ENCODE measurements at places on chromosomes 1 and 21. TPM values are rescaled to one million over a fixed set of nuclear protein-coding genes. Genes with fewer than 3 reads are reported as not detected.

DNA sequence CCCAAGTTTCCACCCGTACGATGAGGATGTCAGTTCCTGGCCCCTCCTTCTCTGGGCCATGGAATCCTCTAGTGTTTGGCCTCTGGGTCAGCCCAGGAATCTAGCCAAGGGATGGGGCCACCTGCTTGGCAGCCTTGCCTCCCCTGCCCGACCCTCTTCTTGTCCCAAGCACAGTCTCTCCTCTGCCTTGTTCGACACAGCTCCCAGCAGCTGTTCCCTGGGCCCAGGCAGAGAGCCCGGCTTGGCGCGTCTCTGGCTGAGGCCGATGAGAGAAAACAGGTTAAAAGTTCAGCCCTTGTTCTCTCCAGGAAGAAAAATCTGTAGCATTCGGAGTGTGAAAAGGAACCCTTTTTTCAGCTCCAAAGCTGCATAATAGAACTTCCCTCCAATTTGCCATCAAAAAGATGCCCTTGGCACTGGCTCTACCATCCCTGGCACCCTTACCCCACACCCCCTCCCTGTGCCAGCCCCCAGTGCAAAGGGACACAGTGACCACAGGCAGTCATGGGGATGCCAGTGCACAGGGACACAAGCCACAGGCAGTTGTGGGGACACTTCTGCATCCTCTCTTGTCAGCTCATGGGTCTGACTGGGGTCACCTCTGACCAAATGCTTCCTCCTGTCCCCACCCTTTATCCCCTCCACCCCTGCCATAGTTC is 68.4 kb downstream of the EPHB2 start:
- no peak for DNase-seq

- DNase-seq, result peak; percentile 8
These were observed 566.1 kb downstream of the PTPRU start for GRCh38 chr1:29802181-29803068.

DNA sequence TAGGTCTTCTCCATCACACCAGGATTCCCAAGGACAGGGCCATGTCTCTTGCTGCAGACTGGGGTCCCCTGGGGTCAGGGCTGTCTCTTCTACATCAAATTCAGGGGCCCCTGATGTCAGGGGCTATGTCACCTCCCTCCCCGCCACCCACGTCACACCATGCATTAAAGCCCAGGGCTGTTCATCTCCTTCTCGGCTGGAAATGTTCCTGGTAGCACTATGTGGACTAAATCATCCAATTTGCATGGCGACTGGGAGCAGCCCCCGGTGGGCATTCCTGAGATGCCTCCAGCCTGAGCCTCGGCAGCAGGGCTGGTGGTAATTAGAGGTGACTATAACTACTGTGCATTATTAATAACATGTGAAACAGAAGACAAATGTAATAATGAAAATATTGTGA is 151.7 kb upstream of the HMGB4 start:
- DNase-seq, result no peak

DNA sequence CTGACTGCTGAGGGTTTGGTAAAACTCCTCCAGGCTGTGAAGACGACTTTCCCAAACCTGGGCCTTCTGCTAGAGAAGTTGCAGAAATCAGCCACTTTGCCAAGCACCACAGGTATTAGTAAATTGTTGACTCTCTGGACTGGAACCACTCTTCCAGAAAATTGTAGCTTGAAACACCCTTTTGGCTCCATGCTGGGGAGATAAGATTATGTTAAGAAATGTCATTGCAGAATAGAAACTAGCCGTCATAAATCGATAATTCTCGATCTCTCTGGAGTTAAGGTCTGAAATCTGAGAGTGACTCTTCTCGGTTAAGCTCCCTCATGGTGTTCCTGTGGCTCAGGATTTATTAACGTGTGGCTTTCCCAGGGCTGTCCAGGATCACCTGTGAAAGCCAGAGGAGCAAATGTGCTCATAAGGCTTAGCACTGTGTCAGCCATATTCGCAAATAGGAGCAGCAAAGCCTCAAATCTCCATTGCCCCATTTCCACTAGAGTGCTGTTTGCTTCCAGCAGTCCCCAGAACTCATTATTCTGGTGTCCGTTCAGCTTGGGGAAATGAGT is 54.6 kb downstream of the ZBTB40 start:
- DNase-seq, result no peak

GRCh38 chr1:109919303-109919702 is 8.7 kb downstream of the CSF1 start:
- DNase-seq, result no peak

DNA sequence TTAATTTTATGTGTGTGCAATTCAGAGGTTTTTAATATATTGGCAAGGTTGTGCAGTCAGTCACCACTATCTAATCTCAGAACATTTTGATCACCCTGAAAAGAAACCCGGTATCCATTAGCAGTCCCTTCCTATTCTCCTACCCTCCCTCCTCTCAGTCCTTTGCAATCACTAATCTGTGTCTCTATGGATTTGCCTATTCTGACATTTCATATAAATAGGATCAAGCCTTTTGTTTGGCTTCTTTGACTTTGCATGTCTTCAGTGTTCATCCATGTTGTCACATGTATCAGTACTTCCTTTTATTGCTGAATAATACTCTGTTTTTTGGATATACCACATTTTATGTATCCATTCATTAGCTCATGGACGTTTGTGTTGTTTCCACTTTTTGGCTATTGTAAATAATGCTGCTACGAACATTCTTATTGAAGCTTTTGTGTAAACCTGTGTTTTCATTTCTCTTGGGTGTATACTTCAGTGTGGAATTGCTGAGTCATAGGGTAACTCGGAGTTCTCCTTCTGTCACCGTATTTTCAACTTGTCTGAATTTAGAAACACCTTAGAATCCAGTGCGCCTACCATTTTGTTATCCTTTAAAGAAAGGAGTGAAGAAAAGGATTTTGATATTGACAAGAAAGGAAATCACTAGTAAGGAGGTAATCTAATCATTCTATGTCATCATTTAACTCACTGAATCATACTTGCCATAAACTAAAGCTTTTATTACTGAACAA is 3.4 kb downstream of the CEP85 start:
- DNase-seq, result no peak

- DNase-seq, result no peak
These were observed 115.7 kb upstream of the HIVEP3 start for GRCh38 chr1:42034426-42034825.

GRCh38 chr1:160636076-160636475 is 10.8 kb downstream of the SLAMF1 start:
- DNase-seq, result no peak

DNA sequence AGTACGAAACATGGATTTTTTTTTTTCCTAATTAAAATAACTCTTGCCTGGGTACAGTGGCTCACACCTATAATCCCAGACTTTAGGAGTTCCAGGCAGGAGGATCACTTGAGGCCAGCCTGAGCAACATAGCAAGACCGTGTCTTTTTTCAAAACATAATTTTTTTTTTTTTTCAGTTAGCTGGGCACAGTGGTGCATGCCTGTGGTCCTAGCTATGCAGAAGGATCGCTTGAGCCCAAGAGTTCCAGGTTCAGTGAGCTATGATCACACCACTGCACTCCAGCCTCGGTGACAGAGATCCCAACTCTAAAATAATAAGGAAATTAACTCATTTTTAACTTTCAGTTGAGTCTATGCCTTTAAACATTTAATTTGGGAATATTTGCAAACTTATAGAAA is 170.1 kb downstream of the NEK7 start:
- DNase-seq, result no peak

GRCh38 chr1:237084341-237085077 is 42.5 kb downstream of the RYR2 start:
- no peak for DNase-seq

DNA sequence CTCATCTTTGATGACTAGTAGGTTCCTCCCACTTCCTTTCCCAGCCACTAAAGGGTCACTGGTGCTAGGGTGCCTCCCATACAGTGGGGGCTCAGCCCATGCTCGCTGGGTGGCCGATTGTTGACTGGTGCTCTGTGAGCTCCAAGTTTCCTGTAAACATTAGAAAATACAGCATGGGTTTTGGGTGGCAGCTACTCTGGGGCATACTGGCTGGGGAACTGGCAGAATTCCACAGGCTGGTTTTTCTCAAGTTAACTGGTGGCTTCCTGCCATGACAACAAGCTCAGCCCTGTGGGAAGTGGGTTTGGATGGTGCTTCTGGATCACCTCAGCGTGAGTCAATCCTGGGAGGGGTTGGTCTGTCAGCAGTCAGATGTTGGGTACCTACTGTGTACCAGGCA is 28.7 kb upstream of the CRNN start:
- no peak for DNase-seq

GRCh38 chr1:119816407-119816806 is 5.1 kb upstream of the REG4 start:
- peak; percentile 76 for DNase-seq

- DNase-seq, result no peak
These were observed 494 bp downstream of the UBE2J2 start for GRCh38 chr1:1273209-1273511.

DNA sequence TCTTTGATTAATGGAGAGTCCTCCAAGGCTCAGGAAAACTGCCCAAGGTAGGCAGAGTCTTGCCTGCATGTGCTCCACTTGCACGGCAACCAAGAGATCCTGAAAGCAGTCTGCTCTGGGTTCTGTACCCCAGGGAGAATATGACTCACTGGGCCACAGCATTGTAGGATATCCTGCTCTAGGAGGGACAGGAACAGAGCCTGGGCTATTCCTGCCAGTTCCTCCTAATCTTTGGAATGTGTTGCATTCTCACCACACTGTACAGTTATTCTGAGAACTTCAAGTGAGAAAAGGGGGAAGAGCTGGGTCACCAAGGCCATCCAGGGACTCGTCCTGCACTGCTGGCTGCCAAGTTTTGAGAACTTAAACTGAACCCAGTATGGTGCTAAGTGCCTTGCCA is 278.5 kb downstream of the MATN1 start:
- DNase-seq, result no peak

GRCh38 chr1:246425139-246425794 is 81.8 kb downstream of the SMYD3 start:
- no peak for DNase-seq

- peak; percentile 85 for DNase-seq
These were observed 9.8 kb downstream of the RAP1GAP start for GRCh38 chr1:21659099-21659923.

DNA sequence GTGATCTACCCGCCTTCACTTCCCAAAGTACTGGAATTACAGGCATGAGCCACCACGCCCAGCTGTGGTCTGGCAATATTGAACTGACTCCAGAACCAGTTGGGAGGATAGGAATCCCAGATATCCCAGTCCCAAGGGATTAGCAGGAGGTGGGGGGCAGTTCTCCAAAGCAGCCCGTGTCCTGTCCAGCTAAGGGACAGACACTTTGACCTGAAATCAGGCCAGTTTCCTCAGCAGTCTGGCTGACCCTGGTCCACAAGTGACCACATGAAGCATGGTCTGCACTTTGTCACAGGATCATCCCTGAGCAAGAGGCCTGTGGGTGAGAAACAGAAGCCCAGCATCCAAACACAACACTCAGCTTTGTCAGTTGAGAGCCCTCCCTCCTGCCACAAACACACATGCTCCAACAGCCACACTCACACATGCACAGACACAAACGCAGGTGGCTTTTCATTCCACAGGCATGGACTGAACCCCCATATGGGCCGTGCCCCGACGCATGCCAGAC is 2.7 kb upstream of the FDPS start:
- no peak for DNase-seq

- DNase-seq, result no peak
These were observed 187.4 kb upstream of the ATP1B1 start for GRCh38 chr1:168918860-168919741.

Gene S100B
- 3.4 TPM for total RNA-seq

Gene MINDY1
- total RNA-seq, result 76.4 TPM

Gene CRTC2
- 39.5 TPM for total RNA-seq

Gene VHLL
- not detected for total RNA-seq

Gene NGF
- total RNA-seq, result not detected
